ENCODE measurements at places on chromosomes 11 and 22.

DNA sequence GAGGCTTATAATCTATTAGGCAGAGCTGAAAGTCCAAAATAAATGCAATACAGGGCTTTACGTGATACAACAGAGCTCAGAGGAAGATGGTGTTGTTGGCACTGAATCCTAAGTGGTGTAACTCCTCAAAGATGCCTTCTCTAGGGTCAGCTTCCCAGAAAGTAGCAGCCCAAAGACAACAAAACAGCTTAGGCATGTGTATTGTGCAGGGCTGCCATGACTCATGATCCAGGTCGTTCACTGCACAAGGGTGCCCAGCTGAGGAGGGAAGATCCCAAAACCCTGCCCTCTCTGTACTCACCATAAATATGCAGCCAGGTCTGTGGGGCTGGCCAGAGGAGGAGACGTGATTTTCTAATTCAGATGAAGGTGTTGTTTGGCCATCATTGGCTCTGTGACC is 59.4 kb upstream of the NNMT start:
- DNase-seq = no peak

DNA sequence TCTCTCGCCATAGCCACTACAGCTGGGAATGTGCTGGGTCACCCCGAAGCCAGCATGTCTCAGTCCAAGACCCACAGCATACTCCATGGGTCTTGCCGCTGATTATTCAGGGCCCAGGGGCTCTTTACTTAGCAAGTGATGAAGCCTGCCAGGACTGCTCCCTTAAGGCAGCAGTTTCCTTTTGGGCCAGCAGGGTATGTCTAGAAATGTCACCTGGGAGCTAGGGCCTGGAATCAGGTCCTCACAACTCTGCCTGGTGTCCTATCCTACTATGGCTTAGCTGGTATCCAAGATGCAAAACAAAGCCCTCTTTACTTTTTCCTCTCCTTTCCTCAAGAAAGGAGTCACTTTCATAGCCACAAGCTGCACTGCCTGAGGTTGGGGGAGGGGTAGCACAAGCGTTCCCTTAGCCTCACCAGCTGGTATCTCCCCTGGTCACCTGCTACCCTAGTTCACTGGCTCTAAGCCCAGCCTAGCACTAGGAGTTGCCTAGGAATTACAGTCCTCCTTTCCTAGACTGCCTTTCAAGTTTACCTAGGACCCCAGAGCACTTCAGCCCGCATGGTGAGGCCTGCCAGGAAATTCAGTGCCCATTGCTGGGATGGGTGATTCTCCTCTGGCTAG is 22.6 kb upstream of the NCR3LG1 start:
- no peak for DNase-seq

DNA sequence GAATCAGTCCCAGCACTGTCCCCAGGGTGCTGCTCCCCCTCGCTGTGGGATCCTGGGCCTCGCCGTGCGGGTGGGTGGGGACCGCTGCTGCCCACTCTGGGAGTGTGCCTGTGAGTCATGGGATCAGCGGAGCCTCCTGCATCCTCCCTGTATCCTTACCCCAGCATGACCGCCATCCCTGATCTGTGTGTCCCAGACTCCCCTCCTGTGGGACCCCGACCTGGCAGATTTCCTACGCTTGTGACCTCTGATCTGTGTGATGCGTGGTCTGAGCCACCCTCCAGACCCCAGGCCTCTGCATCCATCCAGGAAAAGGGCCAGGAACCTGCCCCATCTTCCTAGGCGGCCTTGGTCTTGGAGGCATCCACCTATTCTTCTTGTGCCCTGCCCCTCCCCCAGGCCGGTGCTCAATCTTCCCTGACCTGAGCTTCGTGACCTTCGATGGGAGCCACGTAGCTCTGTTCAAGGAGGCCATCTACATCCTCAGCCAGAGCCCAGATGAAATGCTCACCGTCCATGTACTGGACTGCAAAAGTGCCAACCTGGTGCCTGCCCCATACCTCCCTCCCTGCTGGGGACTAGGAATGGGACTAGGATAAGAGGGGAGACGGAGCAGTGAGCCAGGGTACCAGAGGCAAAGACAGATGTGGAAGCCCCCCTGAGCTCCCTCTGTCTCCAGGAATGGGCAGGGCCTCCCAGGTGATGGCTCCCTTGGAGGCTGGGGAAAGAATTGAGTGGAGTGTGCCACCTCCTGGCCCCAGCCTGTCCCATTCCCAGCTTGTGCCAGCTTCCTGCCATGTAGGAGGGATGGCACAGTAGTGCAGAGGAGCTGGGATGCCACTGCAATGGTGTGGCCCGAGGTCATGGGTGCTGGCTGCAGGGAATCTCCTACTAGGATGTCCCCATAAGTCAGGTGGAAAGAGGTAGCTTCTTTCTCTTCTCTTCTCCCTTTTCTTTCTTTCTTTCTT is 65.4 kb downstream of the OTOG start:
- no peak for DNase-seq

DNA sequence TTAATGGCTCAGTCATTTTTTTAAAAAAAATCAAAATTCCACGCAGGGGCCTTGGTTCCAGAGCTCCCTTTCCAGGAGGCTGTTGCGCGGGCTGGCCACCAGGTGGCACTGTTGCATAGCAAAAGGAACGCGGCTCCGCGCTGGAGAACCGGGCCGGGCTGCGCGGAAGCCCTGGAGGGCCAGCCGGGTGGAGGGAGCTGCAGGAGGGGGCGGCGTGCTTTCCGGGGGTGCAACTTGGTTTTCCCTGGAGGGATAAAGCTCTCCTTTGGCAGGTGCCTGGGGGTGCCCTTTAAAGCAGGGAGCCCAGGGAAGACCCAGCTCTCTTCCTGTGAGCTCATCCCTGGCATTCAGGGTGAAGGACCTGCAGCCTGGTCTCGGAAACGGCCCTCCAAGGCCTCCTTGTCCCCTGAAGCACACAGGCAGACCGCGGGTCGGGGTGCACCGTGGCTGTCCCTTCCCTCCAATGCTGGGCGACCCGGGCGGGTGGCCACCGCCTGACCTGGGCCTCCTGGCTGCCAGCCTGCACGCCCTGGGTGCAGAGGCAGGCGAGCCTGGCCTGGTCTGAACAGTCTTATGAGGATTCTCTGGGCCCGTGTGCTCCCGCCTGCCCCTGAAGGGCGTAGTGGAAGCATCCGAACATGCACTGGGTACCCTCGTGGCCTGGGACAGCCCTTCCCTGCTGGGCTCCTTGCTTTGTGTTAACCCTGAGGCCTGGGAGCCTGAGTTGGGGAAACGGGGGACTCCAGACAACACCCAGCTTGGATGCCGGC is 23.4 kb downstream of the KRTAP5-5 start:
- peak; percentile 66 for DNase-seq

DNA sequence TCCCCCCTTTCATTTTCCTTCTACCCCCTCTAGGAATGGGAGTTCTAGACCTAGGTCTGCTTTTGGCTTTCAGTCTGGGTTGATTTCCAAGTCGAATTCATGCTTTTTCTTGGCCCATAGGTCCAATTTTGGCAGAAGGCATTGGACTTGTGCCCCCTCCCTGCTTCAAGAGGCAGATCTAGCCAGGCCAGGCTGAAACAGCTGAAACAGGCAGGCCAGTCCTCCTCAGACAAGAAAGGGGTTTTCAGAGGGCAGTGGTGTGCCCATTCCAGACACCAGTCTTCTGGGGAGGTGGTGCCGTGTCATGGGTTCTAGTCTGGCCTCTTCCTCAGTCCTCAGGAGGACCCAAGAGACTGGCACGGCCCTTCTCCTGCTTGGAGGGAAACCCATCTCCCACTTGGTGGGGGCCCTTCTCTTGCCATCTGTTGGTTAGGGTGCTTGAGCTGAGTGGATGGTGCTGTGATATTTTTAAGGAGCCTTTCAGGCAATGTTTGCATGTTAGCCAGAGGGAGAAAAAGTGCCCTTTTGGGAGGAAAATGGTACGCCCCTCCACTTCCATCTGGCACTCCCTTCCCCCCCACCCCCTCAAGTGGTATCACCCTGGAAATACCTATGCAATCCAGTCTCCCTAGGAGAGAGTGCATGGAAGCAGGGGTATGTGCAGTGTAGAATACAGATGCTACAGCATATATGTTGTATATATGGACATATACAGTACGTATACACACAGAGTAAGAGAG is 53.6 kb downstream of the SYT13 start:
- no peak for DNase-seq

DNA sequence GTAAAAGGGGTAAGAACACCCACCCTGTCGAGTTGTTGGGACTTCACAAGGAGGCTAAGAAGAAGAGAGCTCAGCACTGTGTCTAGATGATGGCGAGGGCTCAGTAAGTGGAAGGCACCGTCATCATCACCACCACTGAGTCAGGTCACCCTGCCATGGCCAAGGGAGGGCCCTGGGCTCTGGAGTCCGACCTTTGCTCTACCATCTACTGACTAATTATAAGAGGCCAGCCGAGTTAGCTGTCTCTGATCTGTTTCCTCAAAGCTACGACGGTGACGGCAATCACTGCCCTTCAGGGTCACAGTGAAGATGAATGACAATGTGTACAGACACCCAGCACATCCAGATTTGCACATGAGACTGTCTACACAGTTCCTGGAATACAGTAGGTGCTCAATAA is 29.3 kb downstream of the KIAA0930 start:
- no peak for DNase-seq

DNA sequence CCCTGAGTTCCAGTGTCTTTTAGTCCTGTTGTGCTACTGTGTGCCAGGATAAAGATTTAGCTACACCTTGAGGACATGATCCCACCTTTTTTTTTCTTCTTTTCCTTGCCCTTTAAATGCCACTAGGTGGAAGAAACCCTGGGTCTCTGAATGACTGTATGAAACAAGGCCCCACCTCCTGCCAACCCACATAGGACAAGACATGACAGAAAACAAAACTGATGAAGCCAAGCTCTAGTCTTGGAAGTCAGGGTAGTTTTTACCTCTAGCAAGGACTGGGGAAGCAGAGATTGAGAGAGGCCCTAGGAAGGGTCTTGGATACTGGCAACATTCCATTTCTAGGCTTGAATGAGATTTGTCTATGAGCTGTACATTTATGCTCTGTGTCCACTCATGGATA is 410.7 kb downstream of the MIAT start:
- no peak for DNase-seq

GRCh38 chr22:29152954-29153719 is 52.6 kb upstream of the EMID1 start:
- no peak for DNase-seq

DNA sequence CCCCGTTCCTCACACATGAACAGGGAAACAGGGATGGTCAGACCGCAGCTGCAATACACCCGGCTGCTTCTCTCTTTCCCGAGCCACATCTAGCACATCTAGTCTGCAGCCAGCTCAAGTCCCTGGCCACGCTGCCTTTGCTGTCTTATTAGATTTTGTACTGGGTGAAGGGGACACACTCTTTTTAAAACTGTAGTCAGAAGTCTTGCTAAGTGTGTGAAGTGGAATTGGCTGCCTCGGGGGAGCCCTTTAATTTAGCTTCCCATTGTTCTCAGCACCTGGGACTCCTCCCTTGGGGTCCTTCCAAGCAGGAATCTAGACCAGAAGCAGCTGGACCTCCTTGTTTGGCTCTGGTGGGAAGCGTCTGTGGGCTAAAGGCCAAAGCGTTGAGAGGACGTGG is 420.0 kb downstream of the CTTN start:
- no peak for DNase-seq

DNA sequence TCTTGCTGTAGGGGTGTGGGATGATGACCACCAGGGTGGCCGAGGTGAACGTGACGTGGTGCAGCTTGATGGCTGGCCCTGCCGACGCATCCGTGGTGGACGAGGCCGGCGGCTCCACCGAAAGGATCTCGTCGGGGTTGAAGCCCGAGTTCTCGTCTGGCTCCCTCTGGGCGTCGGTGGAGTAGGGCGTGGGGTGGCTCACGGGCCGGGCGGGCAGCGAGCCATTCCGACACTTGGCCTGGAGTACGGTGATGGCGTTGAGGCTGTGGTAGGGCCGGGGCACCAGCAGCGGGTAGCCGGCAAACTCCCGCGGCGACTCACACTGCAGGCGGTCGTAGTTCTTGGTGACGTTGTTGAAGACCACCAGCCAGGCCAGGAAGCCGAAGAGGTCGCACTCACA is 52.7 kb downstream of the ELFN2 start:
- no peak for DNase-seq

- DNase-seq = no peak
These were observed 65.8 kb upstream of the SEPTIN5 start for GRCh38 chr22:19648419-19648929.

DNA sequence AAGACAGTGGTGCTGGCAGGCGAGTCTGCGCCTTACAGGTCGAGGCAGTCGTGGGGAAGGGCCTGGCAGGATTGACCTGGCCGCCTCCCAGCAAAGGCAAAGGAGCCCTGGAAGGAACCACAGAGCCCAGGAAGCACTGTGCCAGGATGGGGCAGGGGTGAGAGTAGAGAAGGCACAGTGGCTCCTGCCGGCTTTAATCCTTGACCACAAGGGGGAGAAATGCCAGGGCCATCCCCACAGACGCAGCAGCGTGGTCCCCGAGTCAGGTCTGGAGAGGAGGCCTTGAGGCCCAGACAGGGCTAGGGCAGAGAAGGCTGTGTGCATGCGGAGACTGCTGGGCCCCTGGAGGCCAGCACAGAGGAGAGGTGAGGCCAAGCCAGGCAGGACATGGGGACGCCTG is 9.9 kb upstream of the NDUFS8 start:
- no peak for DNase-seq

DNA sequence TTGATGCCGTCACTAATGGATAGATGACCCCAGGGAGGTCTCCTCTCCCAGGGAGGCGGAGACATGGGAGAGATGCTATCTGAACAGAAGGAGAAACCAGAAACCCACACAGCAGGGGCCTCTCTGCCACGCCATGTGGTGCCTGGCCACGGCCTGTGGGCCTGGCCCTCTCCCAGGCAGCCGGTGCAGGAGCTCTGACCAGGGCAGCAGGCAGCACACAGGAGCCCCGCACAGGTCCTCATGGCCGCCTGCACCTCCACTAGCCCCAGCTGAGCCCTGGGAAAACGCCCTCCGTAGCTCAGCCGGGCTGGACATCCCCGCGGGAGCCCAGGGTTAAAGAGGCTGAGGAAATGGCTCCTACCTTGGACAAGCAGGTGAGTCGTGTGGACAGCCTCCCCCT is 19.8 kb downstream of the IGSF9B start:
- DNase-seq = no peak

GRCh38 chr22:44532552-44532951 is 34.5 kb upstream of the RTL6 start:
- DNase-seq = no peak

DNA sequence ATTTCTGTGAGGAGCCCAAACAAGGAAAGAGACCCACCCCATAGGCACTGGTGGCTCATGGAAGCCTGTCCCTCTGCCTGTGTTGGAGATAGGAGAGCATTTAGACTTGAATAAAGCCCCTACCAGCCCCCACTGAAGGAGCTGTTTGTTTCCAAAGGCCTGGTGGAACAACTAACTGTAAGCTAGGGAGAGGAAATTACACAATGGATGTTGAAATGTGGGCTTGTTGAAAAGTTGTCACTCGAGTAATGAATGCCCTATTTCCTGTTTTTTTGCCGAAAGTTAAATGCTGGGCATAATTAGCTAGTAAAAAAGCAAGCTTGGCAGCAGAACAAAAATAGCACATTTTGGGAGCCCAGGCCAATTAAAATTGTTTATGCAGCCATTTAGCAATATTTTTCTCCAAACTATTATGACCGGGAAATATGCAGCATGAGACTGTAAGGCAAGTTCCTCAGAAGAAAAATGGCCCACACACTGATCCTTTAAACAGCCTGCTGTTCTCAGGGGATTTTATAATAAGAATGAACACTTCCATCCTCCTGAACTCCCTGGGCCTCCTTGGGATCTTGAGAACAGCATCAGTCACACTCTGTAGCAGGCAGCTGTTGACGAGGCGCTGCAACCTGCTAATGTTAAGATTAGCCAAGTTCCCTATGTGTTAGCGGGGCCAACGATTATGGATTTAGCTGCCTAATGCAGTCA is 38.6 kb upstream of the LMO2 start:
- DNase-seq = no peak

- DNase-seq = peak; percentile 41
These were observed 17.1 kb downstream of the MAFF start for GRCh38 chr22:38218661-38219622.

Data from activated T-cell treated with anti-CD3 and anti-CD28 coated beads for 48 hours (primary cell).